Inflammatory macrophage (primary cell): ENCODE measurements at places on chromosomes 2 and 18.

- DNase-seq, result no peak
Measured at GRCh38 chr2:40103590-40103989, 324.5 kb upstream of the THUMPD2 start.

DNA sequence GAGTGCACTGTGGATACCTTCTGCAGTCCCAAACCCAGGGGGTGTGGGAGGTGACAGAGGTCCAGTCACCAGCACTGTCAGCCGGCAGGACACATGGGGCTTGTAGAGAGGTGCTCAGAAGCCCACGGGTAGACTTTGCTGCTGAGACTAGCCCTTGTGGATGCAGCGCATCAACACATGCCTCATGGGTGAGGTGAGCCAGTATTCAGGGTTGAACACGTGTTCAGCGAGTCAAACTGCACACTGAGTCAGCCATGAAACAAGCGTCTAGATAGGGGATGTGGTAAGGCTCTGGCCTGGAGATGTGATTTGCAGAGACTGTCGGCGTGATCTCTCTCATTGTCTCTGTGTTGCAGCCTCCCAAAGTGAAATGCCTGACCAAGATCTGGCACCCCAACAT lies 35.8 kb upstream of the SCLY start:
- no peak for DNase-seq

GRCh38 chr18:7608174-7608550 lies 41.0 kb downstream of the PTPRM start:
- no peak for DNase-seq

GRCh38 chr18:79402977-79403722 lies 7.4 kb downstream of the NFATC1 start:
- DNase-seq, result peak; percentile 61

- DNase-seq, result no peak
Measured at GRCh38 chr2:44430342-44430741, 68.6 kb downstream of the CAMKMT start.

- no peak for DNase-seq
Measured at GRCh38 chr18:23321996-23322395, 131.1 kb upstream of the RIOK3 start.

GRCh38 chr18:48676756-48677368 lies 138.0 kb downstream of the CTIF start:
- peak; percentile 63 for DNase-seq

- no peak for DNase-seq
Measured at GRCh38 chr2:57291209-57291608, 755.4 kb upstream of the VRK2 start.

- DNase-seq, result peak; percentile 45
Measured at GRCh38 chr2:231530099-231531011, at the start of gene NMUR1. NMUR1 (minus strand) TSS chr2:231530445; CDS start chr2:231530361, 84 bp downstream.

GRCh38 chr2:129717560-129718130 lies 261.8 kb upstream of the RAB6C start:
- no peak for DNase-seq

DNA sequence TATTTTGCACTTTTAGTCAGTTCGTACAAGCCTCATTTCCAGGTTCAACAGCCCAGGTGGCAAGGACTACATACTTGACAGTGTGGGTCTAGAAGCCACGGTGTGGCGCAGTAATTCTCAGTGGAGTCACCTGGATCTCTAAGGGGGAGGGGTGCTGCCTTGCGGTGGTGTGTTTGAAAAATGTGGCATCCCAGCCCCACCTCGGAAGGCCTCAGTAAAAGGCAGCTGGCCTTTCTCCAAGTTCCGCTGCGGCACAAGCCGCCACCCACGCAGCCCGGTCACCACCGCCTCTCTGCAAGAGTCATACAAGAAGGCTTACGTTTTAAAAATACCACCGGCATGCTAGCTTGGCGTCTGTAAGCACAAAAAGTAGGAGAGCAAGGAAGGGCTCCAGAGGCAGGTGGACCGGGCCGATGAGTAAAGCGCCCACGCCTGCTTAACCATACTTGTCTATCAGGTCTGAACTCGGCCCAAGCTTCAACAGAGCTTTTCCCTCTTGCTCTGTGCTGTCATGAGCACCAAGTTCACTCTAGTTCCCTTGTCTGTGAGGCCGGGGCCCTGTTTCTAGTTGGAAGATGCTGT lies 49.5 kb downstream of the SPRED2 start:
- DNase-seq, result peak; percentile 95

- no peak for DNase-seq
Measured at GRCh38 chr18:56042915-56043536, 455.0 kb upstream of the TCF4 start.

DNA sequence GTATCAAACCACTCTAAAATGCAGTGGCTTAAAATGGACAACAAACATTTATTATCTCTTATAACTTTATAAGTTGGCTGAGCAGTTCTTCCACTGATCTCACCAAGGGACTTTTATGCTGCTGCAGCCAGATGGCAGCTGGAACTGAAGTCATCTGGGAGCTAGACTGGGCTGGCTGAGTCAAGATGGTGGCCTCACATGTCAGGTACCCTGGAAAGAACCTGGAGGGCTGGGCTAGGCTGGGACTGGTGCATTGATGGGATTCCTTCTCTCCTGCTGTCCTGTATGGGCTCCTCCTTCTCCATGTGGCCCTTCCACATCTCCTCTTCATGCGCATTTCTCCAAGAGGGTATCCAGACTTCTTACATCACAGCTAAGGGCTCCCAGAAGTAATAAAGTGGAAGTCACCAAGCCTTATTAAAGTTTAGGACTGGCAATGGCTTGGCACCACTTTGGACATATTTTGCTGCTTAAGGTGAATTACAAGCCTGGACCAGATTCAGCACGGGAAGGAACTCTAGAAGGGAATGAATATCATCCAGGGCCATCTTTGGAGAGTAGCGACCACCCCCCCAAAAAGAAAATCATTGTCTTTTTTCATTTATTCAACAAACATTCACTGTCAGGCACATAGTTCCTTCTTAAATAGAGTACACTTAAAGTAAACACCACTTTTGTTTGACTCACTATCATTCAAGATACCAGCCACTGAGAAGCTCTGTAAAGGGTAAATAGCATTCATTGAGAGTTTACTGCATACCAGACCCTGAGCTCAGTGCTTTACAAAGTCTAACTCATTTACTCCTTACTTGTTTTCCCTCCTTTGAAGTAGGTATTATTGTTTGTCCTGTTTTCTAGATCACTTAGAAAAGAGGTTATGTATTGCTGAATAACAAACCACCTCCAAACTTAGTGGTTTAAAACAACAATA lies 138.0 kb downstream of the ZFP36L2 start:
- DNase-seq, result no peak
